ENCODE measurements at places on chromosomes 16 and 17.

DNA sequence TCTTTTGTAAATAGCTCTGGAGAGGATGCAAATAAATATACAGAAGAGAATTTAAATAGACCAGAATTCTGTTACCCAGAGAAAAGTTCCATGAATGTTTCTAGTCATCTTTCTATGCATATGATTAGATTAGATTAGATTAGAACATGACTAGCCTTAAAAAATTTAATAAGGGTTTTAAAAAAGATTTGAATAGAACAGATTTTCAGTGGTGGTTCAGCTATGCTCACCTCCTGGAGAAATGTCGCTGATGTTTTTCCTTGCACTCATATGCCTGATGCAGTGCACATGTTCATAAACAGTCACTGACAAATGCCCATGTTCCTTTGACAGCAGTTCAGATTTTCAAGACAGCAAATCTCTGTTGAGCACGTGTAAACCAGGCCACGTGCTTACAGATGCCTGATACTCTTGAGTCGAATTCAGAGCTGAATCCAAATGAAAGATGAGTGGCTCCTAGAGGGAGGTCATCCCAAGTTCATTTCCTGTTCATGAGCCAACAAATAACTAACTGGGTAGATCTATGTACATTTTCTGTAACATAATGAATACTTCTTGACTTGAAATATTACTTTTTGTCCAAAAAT lies 19.9 kb upstream of the RAB11FIP4 start:
- no peak for DNase-seq

DNA sequence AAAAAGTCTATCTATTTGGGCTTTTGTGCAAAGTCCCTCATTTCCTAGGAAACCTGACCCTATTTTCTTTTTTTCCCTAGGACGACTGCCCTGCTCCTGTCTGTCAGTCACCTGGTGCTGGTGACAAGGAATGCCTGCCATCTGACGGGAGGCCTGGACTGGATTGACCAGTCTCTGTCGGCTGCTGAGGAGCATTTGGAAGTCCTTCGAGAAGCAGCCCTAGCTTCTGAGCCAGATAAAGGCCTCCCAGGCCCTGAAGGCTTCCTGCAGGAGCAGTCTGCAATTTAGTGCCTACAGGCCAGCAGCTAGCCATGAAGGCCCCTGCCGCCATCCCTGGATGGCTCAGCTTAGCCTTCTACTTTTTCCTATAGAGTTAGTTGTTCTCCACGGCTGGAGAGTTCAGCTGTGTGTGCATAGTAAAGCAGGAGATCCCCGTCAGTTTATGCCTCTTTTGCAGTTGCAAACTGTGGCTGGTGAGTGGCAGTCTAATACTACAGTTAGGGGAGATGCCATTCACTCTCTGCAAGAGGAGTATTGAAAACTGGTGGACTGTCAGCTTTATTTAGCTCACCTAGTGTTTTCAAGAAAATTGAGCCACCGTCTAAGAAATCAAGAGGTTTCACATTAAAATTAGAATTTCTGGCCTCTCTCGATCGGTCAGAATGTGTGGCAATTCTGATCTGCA lies 12.9 kb downstream of the TMEM98 start:
- DNase-seq = no peak

DNA sequence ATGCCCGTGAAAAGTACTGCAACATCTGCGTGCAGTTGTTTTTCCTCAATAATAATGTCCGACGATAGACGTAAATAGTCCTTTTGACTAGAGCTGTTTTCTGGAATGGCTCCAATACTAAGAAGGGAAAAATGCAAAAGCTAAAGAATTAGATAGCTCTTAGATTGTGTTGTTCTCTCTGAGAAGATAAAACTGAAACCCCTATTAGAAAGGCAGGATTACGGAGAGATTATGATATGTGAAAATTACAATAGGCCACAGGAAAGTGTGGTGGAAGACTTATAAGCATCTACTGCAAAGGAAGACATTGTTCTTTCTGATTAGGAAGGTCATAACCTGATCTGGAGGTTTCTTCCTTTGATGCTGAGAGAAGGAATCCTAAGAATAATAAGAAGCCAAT lies 33.5 kb upstream of the KCNJ16 start:
- DNase-seq = no peak

DNA sequence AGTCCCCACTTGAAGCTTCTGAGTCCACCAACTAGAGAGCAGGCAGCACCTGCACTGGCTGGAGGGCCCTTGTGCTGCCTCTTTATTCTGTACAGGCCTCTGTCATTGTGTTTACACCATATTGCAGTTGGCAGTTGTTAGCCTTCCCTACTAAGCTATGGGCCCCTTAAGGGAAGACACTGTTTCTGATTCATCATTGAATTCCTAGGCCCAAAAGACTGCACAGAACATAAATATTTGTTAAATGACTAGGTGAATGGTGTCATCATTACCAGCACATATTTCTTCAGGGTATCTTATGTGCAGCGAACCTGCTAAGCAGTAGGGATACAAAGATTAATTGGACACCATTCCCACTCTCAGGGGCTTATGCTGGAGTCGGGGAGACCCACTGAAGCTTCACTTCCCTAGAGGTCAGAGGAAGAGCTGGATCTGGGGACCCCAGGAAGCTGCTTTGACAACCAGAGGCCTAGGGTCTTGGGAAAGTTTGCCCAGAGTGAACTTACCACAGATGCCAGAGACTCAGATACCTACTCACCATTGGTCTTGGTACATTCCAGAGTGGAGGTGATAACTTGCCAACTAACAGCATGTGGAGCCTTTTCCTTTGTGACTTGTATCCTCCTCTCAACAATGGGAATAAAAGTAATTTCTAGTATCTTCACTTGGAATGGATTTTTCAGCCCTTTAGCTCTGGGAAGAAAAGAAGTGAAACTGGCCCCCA lies 28.7 kb upstream of the DDX52 start:
- no peak for DNase-seq

- no peak for DNase-seq
These were observed at the start of gene COX6A2 for GRCh38 chr16:31428279-31428597. TSS of gene COX6A2 (minus strand) at chr16:31428360. CDS start at chr16:31428325, 35 bp downstream.

GRCh38 chr17:17831208-17832031 lies 5.4 kb downstream of the SREBF1 start:
- no peak for DNase-seq

GRCh38 chr17:19424934-19425868 lies 14.2 kb downstream of the RNF112 start:
- DNase-seq = no peak

GRCh38 chr17:59375857-59376256 lies 44.4 kb downstream of the YPEL2 start:
- no peak for DNase-seq

DNA sequence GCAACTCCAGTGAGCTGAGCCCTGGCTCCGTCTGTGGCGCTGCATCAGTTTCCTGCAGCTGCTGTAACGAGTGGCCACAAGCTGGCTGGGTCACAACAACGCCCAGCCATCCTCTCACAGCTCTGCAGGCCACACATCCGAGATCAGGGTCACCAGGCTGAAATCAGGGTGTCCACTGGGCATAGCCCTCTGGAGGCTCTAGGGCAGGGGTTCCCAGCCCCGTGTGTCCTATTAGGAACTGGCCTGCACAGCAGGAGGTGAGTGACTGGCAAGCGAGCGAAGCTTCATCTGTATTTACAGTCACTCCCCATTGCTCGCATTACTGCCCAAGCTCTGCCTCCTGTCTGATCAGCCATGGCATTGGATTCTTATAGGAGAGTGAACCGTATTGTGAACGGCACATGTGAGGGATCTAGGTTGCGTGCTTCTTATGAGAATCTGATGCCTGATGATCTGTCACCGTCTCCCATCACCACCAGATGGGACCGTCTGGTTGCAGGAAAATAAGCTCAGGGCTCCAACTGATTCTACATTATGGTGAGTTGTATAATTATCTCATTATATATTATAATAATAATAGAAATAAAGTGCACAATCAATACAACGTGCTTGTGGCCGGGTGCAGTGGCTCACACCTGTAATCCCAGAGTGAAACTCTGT lies 176.5 kb downstream of the SEC14L1 start:
- no peak for DNase-seq

DNA sequence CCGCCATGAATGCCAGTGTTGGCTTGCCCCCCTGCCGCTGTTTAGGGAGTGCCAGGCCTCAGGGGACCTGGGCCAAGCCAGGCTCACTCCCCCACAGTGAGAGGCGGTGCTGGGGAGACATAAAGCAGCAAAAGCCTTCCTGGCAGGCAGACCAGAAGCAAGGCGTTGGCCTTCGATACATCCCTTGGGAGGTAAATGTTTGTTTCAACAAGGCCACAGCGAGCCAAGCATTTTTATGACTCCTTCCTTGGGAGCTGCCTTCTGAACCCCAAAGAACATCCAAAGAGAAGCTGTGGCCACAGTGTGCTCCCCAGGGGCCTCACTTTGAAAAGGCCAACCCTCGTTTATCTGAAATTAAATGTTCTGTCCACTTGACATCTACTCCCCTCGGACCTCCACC lies 119.7 kb upstream of the CIBAR2 start:
- no peak for DNase-seq

- no peak for DNase-seq
These were observed 113.0 kb downstream of the BANP start for GRCh38 chr16:88064011-88064888.

GRCh38 chr17:1147664-1148063 lies 32.1 kb downstream of the ABR start:
- no peak for DNase-seq

DNA sequence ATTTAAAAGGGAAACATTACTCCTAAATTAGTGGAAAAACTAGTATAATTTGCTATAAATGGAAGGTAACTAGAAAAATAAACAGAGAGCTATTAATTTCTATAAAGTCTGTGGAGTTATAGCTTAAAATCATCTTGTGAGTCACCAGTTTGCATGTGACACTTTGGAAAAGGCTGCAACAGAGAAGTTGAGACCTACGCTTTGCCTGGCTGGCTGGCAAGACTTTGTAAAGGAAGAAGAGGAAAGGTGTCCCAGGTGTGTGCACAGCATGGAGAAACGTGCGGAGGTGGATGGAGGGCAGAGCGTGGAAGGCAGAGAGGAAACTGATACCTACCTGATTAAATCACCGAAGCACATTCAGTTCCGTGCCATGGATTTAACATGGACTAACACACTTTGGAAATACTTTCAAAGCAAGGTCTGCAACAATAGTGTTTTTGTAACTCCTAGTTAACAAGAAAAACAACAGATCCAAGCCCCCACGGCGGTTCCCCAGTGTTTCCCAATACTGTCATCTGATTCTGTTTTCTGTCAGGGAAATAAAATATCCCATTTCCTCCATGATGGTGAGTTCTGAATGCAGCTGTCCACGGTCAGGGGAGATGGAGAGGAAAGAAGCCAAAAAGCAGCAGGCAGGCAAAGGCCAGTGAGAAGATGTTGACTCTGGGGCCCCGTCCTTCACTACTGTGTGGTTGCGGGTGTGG lies 134.8 kb downstream of the XYLT1 start:
- DNase-seq = no peak

GRCh38 chr16:57192146-57192545 lies 6.0 kb downstream of the RSPRY1 start:
- DNase-seq = no peak

GRCh38 chr17:13770702-13771101 lies 169.0 kb upstream of the HS3ST3A1 start:
- DNase-seq = no peak

DNA sequence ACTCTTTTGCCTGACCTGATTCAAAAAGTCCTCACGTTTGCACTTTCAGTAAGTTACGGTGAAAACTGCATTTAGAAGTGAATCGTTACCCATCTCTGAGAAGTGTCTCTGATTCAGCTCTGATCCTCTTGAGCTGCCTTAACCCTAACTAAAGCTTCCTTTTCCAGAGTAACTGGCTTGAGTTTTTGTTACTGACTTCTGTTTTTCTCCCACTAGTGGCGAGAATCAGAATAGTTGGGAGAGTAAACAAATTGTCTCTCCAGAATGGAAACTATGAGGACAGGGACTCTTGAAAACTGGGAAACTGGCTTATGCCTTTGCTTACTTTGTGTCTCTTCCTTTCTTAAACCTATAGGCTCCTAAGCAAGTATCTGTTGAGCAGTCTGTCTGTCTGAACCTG lies 31.3 kb upstream of the KPNB1 start:
- no peak for DNase-seq

DNA sequence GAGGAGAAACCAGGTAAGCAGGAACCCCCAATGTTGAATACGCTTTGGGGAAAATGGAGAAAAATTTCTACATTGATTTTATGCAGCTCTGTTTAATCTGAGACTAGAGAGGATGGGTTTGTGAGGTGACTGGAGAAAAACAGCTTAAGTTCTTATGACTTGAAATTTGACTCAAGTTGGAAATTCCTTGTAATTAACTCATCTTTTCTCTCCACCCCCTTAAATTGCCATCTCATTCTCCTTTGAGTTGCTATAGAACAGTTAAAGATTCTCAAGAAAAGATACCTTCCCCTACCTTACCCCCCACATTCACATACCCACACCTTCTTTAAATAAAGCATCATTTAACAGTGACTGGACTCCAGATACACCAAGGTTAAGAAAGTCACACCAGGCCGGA lies 24.2 kb downstream of the ZNRF1 start:
- no peak for DNase-seq

GRCh38 chr17:63665527-63666214 lies 34.3 kb downstream of the LIMD2 start:
- DNase-seq = no peak

GRCh38 chr16:70611224-70611598 lies 35.1 kb upstream of the IL34 start:
- no peak for DNase-seq

- no peak for DNase-seq
These were observed 226.2 kb downstream of the NTN1 start for GRCh38 chr17:9247401-9247938.

DNA sequence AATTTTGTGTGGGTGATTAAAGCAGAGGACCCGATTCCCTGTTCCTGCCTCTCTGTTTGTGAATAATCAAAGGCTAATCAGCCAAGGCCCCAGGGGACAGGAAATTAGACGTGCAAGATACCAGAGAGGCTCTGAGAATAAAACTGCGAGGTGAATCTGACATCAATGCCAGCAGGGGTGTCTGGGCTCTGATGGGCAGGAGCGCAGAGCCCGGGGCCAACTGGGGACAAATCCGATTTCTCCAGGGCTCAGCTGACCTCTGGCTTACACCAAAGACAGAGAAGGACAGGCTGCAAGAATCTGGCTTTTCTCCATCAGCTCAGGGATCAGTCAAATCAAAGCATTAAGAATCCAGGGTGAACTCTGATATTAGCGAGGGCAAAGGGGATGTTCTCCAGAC lies 174.3 kb downstream of the XYLT1 start:
- no peak for DNase-seq

GRCh38 chr17:8910969-8911604 lies 43.6 kb upstream of the PIK3R6 start:
- no peak for DNase-seq

DNA sequence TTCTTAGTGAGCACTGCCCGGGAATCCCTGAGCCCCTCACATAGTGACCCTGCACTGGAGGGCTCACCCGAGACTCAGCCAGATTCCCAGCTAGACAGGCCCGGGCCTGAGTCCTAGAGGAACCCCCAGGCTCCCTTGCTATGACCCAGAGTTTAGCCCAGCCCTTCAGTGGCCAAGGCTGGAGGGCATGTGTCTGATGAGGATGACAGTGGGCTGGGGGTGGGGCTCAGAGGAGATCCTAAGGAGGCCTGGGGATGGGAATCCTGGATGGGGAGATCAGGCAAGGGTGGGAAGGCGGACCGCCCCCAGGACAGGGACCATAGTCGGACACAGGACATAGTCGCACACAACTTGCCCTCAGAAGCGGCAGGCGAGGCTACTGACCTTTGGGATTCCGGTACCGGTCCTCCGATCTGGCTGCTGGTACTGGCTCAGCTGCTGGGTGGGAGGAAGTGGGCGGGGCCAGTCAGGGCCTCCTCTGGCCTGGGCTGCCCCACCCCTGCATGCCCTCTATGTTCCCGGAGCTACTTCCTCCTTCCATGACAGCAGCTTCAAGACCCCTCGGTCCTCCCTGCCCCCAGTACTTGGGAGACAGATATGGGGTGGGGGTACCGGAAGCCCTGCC lies 1.1 kb downstream of the CD79B start:
- peak; percentile 75 for DNase-seq
